WTC11 (cell line): ENCODE measurements at places on chromosomes 12 and 14.
A peak's percentile ranks its signal among the peaks of the same experiment; 100 is the strongest.

DNA sequence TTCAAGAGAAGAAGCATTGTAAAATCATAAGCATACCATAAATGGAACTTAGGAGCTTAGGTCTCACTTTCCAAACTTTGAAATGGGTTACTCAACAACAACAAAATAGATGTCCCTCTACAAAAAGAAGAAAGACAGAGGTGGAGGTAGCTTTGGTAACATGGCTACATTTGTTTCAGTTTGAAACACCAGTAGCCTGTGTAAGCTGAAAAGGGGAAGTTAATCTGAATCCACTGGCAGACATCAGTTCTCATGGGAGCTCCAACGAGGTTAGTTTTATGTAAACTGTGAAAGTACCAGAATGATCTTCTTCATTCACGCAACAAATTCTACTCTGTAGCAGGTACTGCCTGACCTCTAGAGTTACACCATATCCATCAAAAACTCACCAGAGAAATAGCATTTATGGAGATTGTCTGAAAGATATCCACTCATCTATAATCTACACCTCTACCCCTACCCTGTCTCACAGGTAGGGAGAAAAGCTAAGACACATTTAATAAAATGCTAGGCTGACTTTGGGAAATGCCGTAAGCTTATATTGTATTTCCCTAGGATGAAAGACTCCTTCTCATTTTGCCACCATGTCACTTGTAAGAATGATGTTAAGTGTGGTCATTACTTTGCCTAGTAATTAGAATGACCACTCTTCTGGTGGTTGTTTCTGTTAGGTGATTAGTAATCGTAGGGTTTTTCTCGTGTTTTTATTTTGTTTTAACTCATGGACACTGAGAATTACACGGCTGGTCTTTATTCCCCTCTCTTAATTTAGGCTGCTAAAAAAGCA, 224.1 kb downstream of the ASCL1 start:
- DNase-seq: no peak

DNA sequence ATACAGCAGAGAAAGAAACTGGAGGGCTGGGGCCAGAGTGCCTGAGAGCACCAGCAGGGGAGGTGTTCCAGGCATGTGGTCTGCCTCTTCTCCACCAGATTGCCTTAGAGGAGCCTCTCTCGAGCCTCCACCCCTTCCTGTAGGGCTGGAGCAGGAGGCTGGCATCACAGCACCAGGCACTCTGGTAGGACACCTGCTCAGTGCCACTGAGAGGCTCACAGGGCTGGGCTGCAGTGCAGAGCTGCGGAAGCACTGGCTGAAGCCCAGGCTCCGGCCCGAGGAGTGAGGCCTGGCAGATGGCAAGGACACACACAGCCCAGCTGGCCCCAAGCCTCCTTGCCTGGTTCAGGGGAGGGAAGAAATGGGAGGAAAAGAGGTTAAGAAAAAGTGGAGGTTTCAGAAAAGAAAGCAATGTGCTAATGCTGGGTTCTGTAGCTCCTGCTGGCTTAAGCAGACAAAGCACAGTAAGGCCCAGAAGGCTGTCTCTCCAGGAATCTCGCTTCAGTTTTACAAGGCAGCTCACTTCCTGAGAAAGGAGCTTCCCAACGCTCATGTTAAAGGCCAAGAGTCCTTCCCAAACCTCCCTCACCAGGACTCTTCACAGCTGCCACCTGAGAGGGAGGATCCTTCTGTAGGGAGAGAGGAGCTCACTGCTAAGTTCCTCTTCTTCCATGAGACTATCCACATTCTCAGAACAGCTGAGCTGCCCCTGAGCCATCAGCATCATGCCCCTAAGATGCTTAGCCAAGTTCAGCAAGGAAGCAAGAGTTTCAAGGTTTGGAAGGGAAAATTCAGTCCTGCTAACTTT, 23.8 kb downstream of the SPTB start:
- no peak for DNase-seq

- no peak for DNase-seq
These were observed 36.0 kb upstream of the COCH start for GRCh38 chr14:30838351-30838750.

DNA sequence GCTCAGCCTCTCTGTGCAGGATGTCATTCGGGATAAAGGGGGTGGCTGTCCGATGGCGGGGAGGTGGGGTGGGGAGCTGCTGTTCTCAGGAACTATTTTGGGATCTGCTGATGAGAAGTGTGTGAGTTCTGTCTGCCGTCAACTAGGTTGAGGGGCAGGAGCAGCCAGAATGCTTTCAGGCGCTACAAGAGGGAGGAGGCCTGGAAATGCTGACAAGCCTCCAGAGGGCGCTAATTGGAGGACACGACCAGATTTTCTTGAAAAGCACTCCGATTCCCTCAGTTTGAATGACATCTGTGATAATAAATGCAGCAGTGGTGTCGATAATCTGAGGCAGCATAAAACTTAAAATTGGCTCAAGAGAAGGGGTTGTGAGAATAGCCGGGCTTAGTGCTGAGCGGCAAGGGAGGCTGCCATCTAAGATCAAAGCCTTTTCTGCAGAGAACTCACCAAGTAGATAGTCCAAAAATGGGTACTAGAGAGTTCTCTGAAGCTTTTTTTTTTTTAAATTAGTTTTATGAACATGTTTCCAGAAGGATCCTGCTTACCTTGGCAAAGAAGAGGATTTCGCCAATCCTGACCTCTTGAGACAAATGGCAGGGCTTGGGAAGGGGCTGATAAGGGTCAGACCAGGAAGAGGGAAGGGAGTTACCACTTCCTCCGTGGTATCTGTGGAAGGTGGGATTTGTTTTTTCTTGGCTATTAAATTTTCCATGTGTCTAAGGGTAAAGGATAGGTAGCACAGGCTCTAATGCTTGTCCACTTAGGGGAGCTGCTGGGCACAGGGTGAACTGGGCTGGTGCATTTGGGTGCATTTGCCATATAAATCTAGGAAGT, 94.4 kb downstream of the CRACR2A start:
- DNase-seq: peak; percentile 73

- no peak for DNase-seq
These were observed 26.9 kb upstream of the ANKLE2 start for GRCh38 chr12:132788375-132789098.

DNA sequence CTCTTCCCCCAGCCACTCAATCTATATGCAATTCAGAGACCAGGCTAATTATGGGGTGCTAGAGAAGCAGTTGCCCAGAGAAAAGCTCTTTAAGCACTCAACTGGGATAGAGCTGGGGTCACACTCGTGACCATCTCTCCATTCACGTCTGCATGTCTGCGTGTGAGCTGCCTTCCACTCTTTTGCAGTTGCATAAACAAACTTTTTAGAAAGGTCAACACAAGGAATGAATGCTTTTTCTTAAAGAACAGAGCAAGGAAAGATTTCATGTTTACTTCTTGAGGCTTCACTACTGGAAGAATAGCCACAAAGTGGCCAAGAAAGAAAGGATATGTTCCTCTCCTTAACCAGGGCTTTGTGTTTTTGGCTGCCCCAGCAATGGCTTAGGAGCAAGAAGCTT, 151.1 kb downstream of the SAMD4A start:
- no peak for DNase-seq

DNA sequence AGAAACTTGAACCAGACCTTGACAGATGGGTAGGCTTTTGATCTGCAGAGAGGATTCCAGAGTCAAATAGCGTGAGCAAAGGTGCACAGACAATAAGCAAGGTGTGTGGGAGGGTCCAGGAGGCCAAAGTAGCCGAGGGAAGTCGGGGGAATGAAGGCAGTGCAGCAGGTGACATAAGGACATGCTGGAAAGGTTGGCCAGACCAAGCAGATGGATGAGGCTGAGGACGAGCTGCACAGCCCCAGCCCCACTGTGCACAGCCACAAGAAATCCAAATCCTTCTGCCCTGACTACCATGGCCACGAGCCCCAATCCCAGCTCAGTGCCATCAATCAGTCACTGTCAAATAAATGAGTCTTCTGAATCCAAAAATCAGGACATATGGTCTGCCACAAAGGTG, 5.4 kb downstream of the TTC7B start:
- no peak for DNase-seq

DNA sequence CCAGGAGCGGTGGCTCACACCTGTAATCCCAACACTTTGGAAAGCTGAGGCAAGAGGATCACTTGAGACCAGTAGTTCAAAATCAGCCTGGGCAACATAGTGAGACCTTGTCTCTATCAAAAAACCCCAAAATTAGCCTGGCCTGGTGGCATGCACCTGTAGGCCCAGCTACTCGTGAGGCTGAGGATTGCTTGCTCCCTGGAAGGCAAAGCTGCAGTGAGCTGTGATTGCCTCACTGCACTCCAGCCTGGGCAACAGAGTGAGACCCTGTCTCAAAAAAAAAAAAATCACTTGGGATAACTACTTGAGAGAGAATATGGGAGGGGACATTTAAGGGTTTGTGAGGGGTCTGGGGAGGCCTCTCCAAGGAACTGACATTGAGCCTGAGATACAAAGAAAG, 109.0 kb downstream of the GPATCH2L start:
- no peak for DNase-seq

DNA sequence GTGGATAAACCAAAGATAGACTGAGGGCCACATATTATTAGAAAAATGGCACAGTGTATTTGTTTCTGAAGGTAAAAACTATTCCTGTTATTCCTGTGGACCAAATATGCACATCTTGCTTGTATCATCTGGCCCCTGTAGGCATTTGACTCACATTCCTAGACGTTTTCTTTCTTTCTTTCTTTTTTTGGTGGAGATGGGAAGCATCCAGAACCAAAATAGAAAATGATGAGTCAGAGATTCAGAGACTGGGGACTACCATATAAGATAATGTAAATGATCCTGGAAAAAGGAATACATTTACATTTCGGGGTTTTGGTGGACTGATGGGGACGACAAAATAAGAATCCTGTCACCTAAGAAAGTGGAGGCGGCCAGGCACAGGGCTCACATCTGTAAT, 24.2 kb downstream of the TRIM9 start:
- no peak for DNase-seq

- DNase-seq: no peak
These were observed 212.6 kb downstream of the PTPRO start for GRCh38 chr12:15534874-15535273.

DNA sequence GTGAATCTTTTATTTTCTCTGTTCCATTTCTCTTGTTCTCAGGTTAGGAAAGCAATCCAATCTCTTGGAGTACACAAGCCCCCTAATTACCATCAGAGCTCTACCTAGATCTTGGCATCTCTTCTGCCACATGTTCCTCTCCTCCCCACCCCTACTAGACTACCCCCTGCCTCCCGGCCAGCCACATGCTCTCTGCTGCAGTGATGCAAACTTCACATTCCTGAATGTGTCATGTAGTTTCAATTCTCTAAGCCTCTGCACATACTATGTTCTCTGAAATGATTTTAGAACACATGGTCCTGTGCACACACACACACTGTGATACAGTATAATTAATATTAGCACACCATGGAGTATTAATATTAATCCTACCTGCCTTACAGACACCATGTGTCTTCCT, 104.6 kb downstream of the EFCAB11 start:
- no peak for DNase-seq
